CD4-positive, alpha-beta T cell treated with Interleukin-1 beta for 1 hour (primary cell): ENCODE measurements at places on chromosomes 1 and 21.
A peak's percentile ranks its signal among the peaks of the same experiment; 100 is the strongest.

- DNase-seq = no peak
These were observed 4.6 kb upstream of the SMCP start for GRCh38 chr1:152873495-152873894.

DNA sequence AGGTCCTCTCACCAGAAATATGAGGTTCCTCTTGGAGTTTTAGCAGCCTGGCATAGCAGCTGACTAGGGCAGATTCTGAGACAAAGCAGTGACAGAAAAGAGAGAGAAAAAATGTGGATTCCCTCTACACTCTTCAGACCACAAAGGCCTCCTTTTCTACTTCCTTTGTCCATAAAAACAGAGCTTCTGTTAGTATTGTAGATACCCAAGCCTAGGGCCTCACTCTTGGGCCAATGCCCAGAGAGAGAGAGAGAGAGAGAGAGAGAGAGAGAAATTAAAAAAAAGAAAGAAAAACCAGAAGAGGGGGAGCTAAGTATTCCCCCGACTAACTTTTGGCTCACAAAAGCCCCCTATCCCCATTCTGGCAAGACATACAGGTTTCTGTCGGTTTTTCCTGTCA, 2.4 kb upstream of the ZRANB2 start:
- DNase-seq = no peak

GRCh38 chr21:42569732-42570301, 56.2 kb downstream of the SLC37A1 start:
- DNase-seq = no peak

- no peak for DNase-seq
These were observed 98.2 kb downstream of the RGL1 start for GRCh38 chr1:183903101-183903500.

DNA sequence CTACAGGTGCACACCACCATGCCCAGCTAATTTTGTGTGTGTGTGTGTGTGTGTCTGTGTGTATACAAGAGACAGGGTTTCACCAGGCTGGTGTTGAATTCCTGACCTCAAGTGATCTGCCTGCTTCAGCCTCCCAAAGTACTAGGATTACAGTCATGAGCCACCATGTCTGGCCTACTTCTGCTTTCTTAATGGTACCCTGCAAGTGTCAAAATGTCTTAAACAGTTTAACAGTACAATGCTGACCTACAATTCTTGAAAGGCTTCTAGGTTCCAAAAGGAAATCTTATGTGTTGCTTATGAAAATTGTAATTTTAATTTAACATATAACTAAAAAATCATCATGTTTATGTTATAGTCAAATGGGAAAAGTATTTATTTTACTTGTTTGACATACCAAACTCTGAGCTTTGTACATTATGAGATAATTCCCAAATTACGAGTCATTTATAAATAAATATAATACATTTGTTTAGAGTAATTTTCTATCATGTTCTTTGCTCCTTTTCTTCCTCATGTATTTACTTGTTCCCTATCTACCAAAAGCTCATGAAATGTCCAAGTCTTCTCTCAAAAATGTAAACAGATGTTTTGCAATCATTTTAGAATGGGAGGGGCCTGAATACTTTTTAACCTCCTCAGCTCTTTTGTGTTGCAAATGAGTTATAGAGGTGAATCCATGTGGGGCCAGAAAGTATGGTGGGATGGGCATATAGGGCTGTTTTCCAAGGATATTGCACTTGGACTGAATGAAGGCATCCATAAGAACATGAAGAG, 8.4 kb upstream of the VCAM1 start:
- no peak for DNase-seq

DNA sequence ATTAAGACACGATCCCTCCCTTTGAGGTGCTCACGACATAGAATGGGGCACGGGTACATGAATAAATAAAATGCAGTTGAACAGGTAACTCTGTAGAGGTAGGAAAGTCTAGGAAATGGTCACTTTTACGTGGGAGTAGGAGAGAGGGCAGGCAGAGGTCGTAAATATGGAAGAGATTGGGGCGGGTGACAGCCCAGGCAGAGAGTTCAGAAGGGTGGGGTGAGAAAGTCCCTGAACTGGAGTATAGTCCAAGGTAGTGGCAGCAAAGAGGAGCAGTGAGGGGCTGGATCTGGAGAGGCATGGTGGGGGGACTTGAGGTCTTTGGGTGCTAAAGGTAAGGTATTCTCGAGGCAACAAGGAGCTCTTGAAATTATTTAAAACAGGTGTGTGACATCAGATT, 147.9 kb downstream of the C1orf21 start:
- DNase-seq = no peak

- peak; percentile 29 for DNase-seq
These were observed at the start of gene ARHGEF11 for GRCh38 chr1:157045250-157046218. TSS of gene ARHGEF11 (minus strand) at chr1:157045742. CDS start at chr1:157044330, 1,412 bp downstream.

- DNase-seq = no peak
These were observed 73.5 kb downstream of the TMEM200B start for GRCh38 chr1:29050166-29050565.

DNA sequence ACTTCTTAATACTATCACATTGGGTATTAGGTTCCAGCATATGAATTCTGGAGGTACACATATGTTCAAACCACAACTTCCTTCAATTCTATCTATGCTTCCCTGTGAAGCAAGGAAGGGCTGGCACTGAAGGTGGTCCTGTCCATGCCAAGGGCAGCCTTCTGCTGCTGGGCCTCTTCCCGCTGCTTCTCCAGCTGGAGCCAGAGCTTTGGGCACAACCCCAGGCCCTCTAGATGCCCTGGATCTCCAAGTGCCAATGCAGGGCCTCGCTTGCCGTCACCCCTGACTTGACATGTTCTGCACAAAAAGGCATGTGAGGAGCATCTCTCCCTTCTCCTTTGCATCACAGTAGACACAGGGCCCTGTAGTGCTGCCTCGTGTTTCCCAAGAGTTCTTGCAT, 62.6 kb downstream of the STYXL2 start:
- no peak for DNase-seq

DNA sequence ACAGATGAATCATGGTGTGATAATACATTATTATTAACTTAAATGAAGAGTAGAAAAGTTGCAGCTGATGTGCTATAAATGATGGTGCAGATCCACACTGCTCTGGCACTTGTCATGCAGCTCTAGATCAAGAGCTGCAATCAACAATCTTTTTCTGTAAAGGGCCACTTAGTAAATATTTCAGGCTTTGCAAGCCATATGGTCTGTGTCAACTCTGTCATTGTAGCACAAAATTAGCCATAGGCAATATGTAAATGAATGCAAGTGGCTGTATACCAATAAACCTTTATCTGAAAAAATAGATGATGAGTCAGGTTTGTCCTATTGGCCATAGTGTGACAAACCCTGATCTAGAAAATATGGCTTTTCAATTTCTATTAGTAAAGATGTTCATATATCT, 66.6 kb downstream of the RGS18 start:
- DNase-seq = no peak

GRCh38 chr1:186841599-186841998, 12.8 kb downstream of the PLA2G4A start:
- DNase-seq = no peak

DNA sequence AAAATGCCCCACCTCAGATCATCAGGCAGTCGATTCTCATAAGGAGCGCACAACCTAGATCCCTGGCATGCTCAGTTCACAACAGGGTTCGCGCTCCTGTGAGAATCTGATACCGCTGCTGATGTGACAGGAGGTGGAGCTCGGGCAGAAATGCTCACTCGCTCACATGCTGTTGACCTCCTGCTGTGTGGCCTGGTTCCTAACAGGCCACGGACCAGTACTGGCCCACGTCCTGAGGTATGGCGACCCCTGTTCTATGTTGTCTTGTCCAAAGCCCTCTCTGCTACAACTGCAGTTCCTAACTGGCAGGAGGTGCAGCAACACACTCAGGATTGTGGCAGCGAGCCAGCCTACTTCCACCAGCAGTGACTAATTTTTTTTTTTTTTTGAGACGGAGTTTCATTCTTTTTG, 70.6 kb downstream of the CLSTN1 start:
- no peak for DNase-seq

GRCh38 chr1:4797016-4797410, 142.6 kb downstream of the AJAP1 start:
- DNase-seq = no peak

DNA sequence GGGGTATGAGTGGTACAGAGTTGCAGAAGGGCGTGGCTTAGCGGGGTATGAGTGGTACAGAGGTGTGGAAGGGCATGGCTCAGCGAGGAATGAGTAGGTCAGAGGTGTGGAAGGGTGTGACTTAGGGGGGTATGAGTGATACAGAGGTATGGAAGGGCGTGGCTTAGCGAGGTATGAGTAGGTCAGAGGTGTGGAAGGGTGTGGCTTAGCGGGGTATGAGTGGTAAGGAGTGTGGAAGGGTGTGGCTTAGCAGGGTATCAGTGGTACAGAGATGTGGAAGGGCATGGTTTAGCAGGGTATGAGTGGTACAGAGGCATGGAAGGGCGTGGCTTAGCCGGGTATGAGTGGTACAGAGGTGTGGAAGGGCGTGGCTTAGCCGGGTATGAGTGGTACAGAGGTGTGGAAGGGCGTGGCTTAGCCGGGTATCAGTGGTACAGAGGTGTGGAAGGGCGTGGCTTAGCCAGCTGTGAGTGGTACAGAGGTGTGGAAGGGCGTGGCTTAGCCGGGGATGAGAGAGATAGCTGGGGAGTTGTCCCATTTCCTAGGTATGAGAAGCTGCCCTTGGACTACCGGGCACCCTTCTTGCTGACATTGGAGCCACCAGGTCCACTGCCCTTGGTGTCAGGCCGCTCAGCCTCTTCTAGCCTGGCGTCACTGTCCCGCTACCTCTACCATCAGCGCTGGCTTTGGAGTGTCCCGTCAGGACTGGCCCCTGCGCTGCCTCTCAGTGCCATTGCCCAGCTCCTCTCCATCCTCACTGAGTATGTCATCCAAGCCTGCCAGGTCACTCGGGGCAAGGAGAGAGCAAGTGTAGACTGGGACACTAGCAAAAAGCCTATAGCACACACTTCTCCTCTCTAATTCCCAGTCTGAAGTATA, 29.8 kb downstream of the HYI start:
- DNase-seq = no peak

- no peak for DNase-seq
These were observed 25.7 kb downstream of the COA6 start for GRCh38 chr1:234398849-234399381.

- DNase-seq = peak; percentile 36
These were observed 201.9 kb downstream of the TOMM20 start for GRCh38 chr1:234926559-234927311.

DNA sequence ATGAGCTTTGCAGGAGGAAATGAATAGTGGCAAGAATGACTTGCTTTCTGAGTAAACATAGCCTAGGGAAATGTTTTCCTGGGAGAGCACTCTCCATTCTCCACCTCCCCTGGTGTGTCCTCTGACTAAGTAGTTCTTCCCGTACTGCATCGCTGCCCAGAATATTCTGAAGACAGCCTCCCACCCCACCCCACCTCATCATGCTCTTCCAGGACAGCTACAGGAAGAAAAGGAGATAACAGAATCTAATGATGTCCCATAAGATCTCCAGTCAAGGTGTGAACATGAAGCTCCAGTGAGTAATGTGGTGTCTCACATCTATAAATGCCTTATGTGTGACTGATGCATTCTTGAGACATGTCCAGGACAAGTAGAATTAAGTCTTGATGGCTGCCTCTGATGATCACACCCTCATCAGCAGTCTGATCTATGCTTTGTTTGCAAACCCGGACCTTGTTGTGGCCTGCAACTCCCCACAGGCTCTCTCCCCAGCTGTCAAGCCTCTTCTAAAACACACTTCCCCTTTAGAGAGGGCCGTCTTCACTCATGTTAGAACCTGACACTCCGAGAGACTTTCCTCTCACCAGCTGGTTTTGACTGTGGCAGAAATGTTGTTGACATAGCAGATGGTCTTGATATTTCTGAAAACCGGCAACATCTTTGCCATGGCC, 183.0 kb downstream of the CYYR1 start:
- no peak for DNase-seq

- no peak for DNase-seq
These were observed 272.0 kb downstream of the BRINP3 start for GRCh38 chr1:190205713-190206112.
